NCI-H446 (cell line): ENCODE measurements at places on chromosomes 7 and 10.

- DNase-seq = no peak
These were observed 3.0 kb upstream of the DDIT4 start for GRCh38 chr10:72270607-72271281.

DNA sequence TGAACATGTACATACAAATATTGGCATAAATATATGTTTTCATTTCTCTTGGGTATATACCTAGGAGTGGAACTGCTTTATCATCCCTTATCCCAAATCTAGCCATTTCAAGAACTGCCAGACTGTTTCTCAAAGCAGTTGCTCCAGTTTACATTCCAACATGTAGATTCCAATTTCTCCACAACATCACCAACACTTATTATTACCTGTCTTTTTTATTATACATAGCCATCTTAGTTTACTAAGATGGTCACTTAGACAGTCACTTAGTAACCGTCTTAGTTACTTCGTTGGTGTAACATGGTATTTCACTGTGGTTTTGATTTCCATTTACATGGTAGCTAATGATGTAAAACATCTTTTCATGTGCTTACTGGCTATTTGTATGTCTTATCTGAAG lies 82.7 kb downstream of the ZFAND4 start:
- no peak for DNase-seq

DNA sequence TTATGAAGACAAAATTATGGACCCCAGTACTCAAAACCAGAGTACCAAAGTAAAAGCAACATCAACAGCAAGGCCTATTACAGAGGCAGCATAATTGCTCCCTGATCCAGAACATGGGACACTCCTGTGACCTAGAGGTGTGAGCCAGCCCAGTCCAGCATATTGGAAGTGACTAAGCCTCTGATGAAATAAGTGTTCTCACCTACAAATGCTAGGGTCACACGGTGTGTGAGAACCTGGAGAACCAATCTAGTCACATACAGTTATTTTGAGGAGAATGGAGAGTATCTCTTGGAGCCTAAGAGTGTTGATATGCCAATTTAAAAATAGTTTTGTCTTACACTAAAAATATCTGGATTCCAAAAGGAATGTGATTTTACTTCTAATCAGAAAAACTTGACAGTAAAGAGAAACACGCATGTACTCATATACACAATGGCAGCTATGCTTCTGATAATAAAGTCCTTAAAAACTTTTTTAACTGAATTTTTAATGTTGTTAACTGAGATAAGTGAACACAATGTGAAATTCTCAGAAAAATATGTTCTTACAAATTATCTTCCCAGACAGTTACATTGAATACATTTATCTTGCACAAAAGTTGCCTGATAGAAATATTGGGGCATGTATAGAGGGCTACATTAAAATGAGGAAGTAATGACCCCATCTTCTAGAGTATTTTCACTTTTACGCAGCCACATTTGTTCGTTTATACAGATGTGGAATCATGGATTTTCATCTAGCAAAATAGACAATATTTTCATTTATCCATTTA lies 56.8 kb upstream of the CD36 start:
- DNase-seq = no peak

DNA sequence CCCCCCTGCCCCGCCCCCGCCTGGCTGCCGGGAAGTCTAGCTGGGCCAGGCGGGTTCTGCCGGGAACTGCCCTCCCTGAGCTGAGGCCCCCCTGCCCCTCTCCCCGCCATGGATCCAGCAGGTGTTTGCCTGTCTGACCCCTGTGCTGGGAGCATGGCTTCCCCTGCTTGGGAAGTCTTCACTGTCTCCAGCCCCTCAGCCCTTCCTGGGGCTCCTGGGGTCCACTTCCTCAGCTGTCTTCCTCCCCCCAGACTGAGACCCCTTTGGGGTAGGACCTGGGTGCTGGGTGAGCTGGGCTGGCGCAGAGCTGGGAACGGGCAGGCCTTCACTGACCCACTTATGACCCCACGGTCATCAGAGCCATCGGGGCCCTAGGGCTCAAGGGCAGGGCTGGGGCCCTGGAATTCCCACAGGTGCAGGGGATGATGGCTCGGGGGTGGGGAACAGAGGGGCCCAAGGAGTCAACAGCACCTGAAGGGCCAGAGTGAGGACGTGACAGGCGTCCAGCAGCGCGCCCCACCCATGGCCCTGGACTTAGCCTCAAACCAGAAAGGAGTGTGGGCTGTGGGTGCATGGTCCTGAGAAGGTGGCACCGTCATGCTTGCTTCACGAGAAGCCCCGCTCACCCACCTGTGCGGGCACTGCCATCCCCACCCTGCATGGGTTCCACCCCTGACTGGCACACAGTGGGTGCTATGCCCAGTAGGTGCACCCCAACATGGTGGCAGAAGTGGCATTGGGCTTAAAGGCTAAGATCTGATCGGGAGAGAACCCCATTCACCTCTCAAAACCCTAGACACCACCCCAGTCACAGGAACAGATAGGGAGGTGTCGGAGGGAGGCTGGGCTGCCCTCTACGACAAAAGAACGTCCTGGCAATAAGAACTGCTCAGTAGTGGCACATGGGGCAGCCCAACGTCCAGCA lies 16.2 kb upstream of the TNRC18 start:
- no peak for DNase-seq

- no peak for DNase-seq
These were observed 15.9 kb downstream of the SH3PXD2A start for GRCh38 chr10:103839519-103839871.

GRCh38 chr7:133552079-133552478 lies 299.2 kb downstream of the EXOC4 start:
- DNase-seq = no peak

DNA sequence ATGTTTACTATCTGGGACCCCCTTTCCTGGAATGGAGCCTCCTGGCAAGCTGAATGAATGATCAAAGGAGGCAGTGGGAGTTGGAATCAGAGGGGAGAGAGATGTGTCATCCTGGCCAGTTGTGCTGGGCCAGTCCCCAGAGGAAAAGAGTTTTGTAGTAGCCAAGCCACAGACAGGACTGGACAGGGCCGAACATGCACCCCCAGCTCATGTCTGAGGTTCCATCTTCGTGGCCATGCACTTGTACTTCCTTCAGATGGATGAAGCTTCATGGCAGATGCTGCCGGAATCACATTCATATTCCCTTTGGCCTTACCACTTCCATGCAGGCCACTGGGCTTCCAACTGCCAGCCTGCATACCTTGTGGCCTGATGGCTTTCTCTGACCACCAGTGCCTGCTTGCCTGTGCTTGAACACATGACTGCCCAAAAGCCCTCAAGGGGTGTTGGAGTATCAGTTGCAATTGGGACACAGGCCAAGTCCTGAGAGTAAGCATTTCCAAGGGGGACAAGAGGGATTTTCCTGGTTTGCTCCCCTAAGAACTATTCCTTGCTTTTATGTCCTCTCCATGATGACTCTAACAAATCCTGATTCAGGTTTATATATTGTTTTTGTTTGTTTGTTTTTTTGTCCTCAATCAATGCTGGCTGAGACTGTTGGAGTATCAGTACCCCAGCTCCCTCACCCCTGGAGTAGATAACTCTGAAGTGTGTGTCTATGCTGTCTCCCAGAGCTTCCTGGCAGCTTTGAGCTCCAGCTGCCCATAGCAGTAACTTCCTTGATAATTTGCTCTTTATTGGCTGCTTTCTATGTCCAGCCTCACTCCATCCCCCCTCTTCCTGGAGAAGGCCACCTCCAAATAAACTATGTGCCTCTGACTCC lies 63.6 kb downstream of the TMEM130 start:
- DNase-seq = no peak

GRCh38 chr7:47581438-47581803 lies 490 bp downstream of the TNS3 start:
- DNase-seq = no peak

- no peak for DNase-seq
These were observed 35.5 kb upstream of the HABP2 start for GRCh38 chr10:113517165-113517900.

DNA sequence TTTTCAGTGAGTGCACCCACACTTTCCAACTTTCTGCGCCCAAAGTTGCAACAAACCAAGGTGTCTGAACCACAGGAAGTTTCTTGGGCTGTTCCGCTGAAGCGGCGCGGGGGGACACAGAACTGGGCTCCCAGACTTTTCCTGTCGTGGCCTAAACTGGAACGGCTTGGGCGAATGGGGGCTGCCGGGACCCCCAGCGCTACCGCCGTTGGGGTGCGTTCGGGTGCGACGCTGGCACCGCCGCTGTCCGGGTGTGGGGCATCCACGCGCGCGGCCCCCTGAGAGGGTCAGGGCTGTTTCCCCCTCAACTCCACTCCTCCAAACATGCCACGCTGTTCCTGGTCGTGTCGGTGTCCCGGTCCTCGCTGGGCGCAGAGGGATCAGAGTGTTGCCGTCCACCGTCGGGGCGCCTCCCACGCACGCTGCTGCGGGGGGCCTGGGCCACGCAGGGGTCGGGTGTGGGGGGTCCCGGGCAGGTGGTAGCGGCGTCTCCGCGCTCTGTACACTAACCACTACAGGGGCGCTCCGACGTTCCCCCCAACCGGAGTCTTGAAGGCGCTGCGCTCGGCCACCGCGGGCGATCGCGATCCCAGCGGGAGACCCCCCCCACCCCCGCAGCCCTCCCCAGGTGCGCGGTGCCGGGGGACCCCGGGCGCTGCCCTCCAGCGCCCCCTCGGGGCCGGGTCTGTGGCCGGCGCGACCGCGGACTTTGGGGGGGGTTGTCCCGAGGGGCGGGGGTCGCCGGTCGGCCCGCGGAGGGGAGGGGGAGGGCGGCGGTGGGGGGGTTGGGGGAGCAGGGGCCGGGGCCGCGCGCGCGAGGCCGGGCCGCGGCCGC lies 2.2 kb upstream of the CUX1 start:
- peak; percentile 63 for DNase-seq

DNA sequence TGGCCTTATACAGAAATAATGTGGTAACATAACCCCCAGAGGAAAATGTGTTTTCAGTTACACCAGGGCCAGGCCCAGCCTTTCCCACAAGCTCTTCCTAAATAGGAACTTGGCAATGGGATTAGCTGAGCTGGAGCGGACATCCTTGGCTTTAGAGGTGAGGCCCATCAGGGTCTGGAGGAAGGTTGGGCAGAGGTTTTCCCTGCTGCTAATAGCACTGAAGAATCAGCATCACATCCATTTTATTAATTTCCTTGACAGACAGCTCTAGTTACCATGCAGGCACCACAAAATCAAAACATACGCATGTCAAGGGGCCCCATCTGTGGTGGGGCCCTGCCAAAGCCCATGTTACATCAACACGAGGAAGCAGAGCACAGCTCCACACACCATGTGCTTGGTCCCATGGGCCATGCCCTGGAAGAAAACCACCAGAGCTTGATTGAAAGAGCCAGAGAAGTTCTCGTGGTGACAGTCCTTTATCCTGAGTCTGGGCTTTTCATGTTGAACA lies 566.6 kb downstream of the KCNMA1 start:
- DNase-seq = no peak

- no peak for DNase-seq
These were observed 259.7 kb downstream of the PAXIP1 start for GRCh38 chr7:154743206-154743605.

DNA sequence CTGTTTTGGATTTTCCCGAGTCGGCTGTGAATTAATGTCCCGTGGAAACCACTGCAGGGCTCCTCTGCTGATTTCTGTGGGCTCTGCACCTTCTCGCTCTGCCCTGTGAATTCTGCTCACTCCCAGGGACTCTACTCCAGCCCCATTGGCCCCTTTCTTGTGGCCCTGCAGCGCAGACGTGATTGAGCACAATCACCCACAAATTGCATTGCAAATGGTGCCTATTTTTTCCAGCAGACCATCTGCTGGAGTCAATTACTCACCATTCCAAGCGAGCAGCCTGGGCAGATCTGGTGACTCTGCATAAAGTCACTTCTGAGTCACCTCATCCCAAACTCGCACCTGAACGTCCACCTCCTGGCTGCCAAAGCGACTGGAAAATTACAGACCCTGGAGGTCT lies 235.8 kb downstream of the PAXIP1 start:
- DNase-seq = no peak

DNA sequence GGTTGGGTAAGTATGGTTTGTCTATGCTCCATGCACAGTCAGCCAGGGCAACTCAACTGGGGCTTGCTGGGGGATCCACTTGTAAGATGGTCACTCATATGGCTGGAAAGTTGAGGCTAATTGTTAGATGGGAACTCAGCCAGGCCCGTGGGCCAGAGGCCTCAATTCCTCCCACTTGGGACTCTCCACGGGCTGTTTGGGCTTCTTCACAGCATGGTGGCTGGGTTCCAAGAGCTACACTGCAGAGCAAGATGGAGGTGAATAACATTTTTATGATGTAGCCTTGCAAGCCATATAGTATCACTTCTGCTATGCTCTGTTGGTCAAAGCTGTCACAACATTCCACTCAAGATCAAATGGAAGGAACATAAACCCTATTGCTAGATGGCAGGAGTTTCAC lies 39.2 kb downstream of the ELMO1 start:
- DNase-seq = peak; percentile 19

- DNase-seq = no peak
These were observed 452.0 kb downstream of the LRMDA start for GRCh38 chr10:75883081-75884072.

GRCh38 chr7:10798044-10798443 lies 175.6 kb upstream of the PHF14 start:
- DNase-seq = no peak

DNA sequence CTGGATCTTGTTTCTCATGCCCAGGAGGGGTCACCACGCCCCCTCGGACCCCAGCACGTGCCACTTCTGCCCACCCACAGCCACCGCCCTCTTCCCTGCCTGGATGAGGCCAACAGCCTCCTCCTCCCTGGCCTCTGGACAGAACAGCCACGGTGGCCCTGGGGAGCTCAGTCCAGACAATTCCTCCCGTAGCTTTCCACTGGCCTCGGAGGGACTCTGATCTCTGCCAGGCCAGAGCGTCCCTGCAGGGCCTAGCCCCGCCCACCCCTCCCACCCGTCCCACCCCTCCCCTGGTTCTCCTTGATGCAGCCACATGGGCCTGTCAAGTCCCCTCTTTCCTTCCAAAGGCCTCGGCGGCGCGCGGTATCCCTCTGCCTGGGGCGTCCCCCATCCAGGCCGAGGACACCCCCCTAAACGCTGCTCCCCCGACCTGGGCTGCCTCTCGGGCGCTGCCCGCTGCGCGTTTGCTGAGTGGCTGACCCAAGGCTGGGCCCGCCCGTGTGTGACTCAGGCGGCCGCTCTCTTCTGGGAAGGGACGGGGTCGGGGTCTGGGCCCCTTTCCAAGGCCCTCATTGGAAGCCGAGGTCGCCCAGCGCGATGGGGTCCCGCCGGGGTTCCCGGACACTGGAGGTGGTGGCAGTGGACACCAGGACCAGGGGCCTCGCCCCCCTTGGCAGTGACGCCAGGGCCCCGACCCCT lies 557 bp downstream of the TMEM120A start:
- no peak for DNase-seq

GRCh38 chr7:46131916-46132795 lies 211.1 kb upstream of the IGFBP3 start:
- no peak for DNase-seq

GRCh38 chr10:64316416-64316815 lies 795.2 kb downstream of the REEP3 start:
- no peak for DNase-seq
